ENCODE measurements at places on chromosomes 7 and 10.

GRCh38 chr10:90304533-90304932 is 553.3 kb downstream of the HTR7 start:
- DNase-seq = no peak

GRCh38 chr7:123665896-123666295 is 10.2 kb downstream of the LMOD2 start:
- DNase-seq = no peak

GRCh38 chr7:98810153-98810802 is 59.5 kb downstream of the TMEM130 start:
- no peak for DNase-seq

DNA sequence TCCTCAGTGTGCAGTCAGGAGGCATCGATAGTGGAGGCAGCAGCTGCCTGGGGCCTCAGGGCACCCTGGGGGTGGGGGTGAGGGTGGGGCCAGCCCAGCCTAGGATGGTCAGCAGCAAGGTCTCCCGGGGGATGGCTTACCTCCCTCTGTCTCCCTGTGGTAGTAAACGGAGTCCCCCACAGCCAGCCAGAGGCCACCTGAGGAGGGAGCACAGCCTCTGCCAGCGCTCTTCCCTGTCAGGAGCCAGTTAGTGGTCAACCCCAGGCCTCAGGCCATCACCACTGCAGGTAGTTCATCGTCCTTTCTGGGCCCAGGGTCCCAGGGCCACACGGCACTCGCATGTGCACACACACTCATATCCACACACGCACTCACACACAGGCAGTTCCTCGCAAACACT is 22.1 kb downstream of the ACTR1A start:
- no peak for DNase-seq

- DNase-seq = no peak
Measured at GRCh38 chr10:66378117-66378876, 547.5 kb upstream of the LRRTM3 start.

GRCh38 chr7:41979834-41980307 is 257.1 kb downstream of the GLI3 start:
- peak; percentile 22 for DNase-seq

- DNase-seq = no peak
Measured at GRCh38 chr7:132055336-132056120, 499.1 kb upstream of the PODXL start.

- DNase-seq = no peak
Measured at GRCh38 chr7:98365863-98366561, 34.9 kb downstream of the BAIAP2L1 start.

DNA sequence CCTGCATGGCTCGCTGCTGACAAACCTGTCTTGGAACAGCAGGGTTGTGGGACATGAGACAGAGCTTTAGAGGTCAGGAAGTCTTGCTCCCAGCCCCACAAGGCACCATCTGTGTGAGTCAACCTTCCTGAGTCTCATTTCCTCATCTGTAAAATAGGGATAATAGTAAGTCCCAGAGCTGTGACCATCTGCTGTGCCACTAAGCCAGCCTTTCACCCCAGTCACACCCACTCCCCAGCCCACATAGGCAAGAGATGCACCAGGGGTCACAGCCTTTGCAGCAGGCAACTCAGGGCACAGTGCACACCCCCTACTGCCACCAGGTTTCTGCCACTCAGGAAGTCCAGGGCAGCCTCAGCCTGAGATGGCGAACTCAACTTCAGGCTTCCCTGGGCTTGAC is 29.4 kb upstream of the CDH23 start:
- DNase-seq = no peak

DNA sequence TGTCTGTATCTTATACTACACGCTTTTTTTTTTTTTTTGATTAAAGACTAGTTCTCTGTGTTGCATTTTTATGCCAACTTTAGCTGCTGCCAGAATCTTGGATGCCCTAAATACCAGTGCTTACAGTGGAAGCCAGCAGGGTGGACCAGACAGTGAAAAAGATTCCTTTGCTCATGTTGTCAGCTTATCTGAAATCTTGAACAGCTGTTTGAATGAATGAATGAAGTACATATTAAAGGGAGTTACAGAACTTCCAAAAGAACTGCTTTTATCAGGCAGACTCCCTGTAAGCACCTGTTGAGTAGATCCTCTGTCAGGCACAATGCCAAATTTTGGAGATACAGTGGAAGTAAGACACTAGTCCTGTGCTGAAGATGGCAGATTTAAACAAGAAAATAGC is 184.9 kb downstream of the PPP1R9A start:
- DNase-seq = no peak

GRCh38 chr7:103348452-103348851 is 1.0 kb downstream of the PSMC2 start:
- DNase-seq = no peak

- DNase-seq = no peak
Measured at GRCh38 chr7:141495057-141495456, 56.2 kb upstream of the AGK start.

DNA sequence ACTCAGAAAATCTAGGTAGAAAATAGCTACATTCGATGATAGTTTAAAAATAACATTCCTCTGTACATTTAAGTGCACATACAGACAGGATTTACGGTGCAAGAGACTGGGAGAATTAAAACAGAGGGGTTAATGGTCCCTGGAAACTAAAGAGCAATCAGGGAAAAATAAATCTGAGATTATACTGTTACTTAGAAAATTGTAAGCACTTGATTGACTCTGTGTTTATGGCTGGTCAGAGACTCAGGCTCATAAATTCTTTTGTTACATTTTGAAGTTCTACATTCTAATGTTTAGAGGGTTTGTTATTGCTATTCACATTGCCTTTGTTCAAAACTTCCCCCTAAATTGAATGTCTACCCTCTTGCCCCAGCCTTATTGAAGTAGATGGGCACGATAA is 54.4 kb downstream of the CDCA7L start:
- no peak for DNase-seq

DNA sequence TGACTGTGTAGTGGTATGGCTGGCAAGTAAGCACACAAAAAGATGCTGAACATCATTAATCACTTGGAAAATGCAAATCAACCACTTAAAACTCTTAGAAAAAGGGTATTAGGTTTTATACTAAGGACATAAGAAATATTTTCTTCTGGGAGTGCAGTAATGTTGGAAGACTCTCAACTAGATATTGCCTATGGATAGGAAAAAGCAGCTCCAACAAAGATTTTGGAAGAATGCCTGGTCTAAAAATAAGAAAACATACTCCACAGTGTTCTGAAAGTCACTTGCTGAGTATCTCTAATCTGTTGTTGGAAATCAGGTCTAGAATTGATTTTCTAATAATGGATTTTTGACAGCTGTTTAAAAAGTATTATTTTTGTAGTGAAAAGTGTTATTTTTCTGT is 50.8 kb upstream of the PHYHIPL start:
- DNase-seq = no peak

GRCh38 chr10:120732643-120733313 is 118.4 kb upstream of the WDR11 start:
- DNase-seq = no peak

- DNase-seq = peak; percentile 70
Measured at GRCh38 chr7:55432939-55433784, 68.0 kb downstream of the LANCL2 start.

- no peak for DNase-seq
Measured at GRCh38 chr10:86370006-86370585, 3.5 kb upstream of the GRID1 start.

- DNase-seq = no peak
Measured at GRCh38 chr7:32591938-32592337, 96.6 kb downstream of the AVL9 start.

- DNase-seq = no peak
Measured at GRCh38 chr7:14698239-14698638, 204.3 kb downstream of the DGKB start.

DNA sequence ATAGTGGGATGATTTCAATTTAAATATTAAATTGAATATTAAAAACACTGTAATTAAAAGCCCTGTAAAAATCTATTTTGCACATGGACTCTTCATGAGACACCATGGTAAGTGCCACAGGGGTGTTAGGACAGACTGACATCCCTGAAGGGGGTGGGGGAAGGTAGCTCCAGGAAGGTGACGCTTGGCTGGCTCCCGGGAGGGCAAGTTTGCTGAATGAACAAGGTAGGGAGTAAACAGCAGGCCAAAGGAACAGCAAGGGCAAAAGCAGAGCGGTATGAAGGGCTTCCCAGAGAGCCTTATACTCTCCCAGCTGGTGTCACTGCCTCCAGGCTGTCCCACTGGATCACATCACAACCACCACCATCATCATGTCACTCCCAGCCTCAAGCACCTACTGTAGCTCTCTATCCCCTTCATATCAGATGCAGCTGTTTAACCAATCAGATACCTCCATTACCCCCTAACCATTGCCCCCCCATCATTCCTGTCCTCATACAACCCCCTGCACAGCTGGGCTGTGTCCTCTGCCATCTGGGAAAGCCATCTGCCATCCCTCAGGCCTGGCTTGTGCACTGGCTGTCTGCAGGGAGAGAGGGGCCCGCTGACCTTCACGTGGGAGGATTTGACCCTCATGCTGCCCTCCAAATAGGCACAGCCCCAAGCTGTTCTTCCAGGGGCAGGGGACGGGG is 19.5 kb downstream of the HSPA12A start:
- peak; percentile 49 for DNase-seq

- no peak for DNase-seq
Measured at GRCh38 chr7:16929146-16929762, 47.5 kb upstream of the AGR3 start.

DNA sequence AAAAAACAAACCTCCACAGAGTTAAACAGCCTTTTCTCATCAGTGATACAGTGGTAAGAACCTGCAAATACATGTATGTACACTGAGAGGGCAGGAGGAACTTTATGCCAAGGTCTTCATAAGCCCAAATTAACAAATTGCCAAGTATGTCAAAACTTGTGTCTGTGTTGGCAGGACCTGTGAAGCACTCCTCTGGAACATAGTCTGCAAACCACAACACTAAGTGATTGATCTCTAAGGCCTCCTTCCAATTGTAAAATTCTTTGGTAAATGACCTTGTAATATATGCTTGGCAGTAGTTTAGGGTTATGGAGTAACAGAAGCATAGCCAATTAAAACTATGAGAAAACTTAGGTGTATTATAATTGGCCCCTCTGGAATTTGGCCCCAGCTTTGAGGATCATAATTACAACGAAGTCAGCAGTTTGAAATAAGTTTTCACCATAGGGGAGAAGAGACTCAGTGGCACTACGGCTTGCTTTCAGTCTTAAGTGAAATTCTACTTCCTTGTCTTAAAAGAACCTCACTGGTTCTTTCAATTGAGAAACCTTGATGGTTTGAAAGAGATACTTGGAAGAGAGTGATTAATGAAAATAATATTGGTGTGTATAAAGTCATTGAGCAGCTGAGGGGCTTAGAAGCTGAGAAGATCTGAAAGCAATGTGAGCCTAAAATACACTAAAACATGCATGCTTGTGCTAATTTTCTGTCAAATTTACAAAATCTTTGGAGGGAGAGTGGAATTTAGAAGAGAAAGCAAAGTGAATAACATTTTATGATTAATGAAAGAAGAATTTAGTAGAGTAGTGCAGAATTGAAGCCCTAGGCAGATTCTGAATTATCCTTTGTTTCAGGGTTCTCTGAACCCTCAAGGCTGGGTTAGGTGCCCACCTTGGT is 57.6 kb downstream of the CNNM2 start:
- no peak for DNase-seq

- no peak for DNase-seq
Measured at GRCh38 chr7:121103579-121103978, 115.1 kb downstream of the CPED1 start.

DNA sequence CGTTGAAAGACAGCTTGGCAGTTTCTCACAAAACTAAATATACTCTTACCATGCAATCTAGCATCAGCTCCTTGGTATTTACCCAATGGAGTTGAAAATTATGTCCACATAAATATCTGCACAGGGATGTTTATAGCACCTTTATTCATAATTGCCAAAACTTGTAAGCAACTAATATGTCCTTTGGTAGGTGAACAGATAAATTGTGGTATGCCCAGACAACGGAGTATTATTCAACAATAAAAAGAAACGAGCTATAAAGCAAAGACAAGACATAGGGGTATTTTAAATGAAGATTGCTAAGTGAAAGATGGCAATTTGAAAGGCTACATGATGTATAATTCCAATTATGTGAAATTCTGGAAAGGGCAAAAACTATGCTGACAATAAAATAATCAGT is 162.5 kb upstream of the PTN start:
- DNase-seq = no peak

GRCh38 chr10:797179-797578 is 107.7 kb upstream of the DIP2C start:
- DNase-seq = no peak

GRCh38 chr7:3888096-3888495 is 587.0 kb downstream of the SDK1 start:
- DNase-seq = no peak

GRCh38 chr10:104254493-104255310 is at the start of gene GSTO1:
Gene GSTO1 (plus strand): TSS chr10:104254892. CDS start chr10:104254929, 37 bp downstream.
- DNase-seq = peak; percentile 68

- no peak for DNase-seq
Measured at GRCh38 chr7:115678086-115678982, 352.2 kb downstream of the TFEC start.

- no peak for DNase-seq
Measured at GRCh38 chr10:85645926-85646711, 720.5 kb downstream of the GRID1 start.

DNA sequence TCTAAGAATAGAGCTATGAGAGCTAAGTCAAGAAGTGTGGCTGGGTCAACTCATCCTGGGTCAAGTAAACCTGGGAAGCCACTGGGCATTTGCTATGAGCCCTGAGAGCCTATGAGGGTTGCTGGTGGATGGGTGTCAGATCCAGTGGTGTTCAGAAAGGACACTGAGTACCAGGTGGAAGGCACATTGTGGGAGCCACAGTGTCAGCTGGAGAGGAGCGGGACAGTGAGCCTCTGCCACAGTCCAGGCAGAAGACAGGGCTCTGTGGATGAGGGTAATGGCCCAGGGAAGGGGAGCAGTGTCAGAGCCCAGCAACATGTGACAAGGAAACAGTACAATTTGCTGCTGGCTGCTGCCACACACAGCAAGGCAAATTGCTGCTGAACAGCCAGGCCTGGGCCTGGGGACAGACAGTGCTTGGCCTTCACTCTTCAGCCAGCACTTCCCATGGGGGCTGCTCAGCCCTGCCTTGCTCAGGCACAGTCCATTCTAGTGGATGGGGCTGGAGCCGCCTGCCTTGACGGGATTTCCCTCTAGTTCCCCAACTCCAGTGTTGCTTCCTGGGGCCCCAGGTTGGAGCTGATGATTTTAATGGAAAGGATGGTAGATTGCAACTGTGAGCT is 90.9 kb upstream of the CHST15 start:
- DNase-seq = no peak

- no peak for DNase-seq
Measured at GRCh38 chr10:131744346-131744745, 156.5 kb upstream of the PPP2R2D start.

GRCh38 chr7:140707132-140707531 is 10.6 kb downstream of the NDUFB2 start:
- no peak for DNase-seq

GRCh38 chr7:156082048-156083040 is 270.1 kb upstream of the SHH start:
- no peak for DNase-seq

DNA sequence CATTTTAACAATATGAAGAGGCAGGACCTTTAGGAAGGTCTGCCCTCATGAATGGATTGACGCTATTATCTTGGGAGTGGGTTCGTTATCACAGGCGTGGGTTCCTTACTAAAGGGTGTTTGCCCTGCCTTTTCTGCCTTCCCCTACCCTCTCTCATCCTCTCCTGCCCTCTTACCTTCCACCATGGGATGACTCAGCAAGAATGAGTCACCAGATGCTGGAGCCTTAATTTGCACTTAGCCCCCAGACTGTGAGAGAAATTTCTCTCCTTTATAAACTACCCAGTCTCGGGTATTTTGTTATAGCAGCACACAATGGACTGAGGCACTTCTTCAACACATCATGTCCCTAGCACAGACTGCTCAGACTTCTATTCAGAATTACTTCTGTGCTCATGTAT is 31.4 kb upstream of the ZNF32 start:
- no peak for DNase-seq
